Activated CD8-positive, alpha-beta memory T cell treated with anti-CD3 and anti-CD28 coated beads, Interleukin-2, amount 10 ng/mL, durations not matched to agents 7 days and 5 days (primary cell): ENCODE measurements at places on chromosomes 5 and 9. TPM values are rescaled to one million over a fixed set of nuclear protein-coding genes. Genes with fewer than 3 reads are reported as not detected.

DNA sequence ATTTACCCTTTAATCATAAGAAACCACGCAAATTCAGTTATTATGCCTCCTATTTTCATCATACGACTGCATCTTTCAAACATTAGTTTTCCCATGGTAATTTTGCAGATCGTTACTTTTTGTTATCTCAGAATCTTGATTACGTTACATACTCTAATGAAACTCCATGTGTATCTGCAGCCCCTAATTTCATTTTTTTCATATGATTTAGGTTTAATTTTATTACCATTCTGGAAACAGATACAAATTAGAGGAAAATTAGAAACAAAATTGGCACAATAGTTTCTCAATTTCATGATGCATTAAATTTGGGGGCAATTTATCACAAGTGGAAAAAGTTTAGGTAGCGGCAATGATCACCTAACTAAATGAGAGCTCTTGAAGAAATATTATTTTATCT, 52.3 kb downstream of the C9orf153 start:
- H3K4me1 ChIP-seq: peaks cover 1% of the 10 kb centered on the region
- no peak for DNase-seq
- H3K36me3 ChIP-seq: no peaks in the 10 kb centered on the region

DNA sequence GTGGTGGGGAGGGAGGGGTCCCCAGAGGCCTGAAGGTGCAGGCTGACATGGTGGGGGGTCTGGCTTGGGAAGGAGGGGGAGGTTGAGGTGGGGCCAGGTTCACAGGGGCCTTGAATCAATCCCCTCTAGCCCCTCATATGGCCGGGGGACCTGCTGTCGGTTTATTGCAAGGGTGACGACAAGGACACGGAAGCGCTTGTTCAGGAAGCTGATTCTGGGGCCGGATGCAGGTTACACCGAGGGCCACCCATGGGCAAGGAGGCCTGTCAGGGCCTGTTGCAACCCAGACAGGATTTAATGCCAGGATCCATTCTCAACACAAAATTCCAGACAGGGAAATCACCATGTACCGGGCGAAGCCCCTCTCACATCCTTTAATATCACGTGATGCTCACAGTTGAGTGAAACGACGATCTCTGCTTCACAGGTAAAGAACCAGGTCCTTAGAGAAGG, 41.6 kb upstream of the SYNPO start:
- no peaks in the 10 kb centered on the region for H3K4me1 ChIP-seq
- no peak overlapping the region for H3K27ac ChIP-seq
- DNase-seq: no peak

DNA sequence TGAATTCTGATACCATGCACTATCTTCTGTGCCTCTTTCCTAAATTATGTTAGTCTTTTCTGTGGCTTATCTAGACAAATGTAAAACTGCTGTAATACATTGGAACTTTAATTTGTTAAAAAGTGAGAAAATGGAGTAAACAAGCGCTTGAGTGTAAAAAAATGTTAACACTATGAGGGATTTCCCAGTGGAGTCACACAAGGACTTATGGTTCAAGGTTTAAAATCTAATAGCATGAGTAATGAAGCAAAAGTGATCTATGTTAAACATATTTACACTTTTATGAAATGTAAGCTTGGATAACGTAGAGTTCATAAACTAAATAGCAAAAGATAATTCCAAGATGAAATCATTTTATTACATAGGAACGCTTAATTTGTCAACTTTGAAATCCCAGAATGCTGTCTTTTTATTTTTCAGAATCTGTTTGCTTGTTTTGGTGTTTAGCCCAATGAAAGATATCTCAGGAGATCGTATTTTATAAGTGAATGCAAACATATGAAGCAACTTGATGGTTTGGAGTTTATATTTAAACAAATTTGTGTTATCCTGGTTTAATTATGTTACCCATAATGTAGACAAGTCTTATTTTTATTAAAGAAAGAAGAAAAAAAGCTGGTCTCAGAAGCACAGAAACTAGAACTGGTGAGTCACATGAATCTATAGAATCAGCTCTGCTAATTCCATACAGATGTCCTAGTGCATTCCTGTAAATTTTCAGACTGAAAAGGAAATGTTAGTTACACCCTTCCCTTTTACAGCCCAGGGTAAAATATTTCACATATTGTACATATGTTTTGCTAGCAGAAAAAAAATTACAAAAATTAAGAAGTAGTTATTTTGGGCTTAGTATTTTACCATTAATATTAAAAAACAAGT, 34.2 kb upstream of the FBN2 start:
- H3K4me1 ChIP-seq: no peaks in the 10 kb centered on the region
- H3K4me3 ChIP-seq: no peak overlapping the region
- H3K27me3 ChIP-seq: no peaks in the 10 kb centered on the region
- DNase-seq: no peak

DNA sequence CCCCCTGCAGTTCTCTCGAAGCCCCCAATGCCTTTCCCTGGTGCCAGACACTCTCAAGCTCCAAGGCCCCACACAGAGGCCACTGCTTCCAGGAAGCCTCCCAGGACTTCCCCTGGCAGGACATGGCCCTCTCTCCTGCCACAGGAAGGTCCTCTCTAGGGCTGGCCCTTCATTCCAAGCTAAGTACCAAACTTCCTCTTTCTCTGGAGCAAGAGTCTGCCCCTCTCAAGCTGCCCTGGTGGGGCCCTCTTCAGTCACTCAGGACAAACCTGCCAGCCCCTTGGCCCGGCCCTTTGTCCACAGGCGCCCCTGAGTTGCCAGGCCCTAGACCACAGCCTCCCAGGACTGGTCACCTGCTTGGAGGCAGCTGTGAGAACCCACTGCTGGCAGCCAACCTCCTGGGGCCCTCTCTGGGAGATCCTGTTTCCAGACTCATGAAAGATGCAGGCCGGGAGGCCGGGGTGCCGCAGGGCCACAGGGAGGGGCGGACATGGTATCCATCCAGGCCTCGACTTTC, 6.6 kb downstream of the NINJ1 start:
- no peak for DNase-seq
- peaks cover 8% of the 10 kb centered on the region for H3K36me3 ChIP-seq
- no peak overlapping the region for H3K4me3 ChIP-seq
- peak overlapping the region; percentile 90 for H3K27ac ChIP-seq
- H3K27me3 ChIP-seq: no peaks in the 10 kb centered on the region

DNA sequence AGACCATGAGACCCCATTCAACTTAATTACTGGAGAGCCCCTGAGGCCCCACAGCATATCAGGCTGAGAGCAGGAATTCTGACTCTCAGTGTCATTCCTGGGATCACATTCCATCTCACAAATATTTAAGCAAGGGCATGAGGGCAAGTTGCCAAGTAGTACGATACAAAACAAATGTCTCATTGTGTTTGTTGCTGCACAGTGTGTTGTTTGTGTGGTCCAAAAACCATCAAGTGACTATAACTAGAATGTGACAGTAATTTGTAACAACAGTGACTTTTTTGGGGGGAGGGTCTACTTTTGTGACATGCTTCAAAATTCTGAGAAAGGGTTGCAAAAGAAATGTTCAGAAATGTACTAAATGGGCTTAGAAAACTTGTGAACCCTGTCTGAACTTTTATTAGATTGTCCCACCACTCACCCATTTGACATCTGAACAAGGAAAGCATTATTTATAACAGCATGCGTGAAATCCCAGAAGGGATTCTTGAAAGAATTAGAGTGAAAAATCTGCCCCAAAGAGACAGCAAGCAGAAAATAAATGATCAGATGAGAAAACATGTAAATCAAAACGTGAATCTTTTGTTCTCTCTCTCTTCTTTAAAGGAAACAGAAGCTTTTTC, 347.0 kb downstream of the NTRK2 start:
- no peaks in the 10 kb centered on the region for H3K27me3 ChIP-seq
- H3K36me3 ChIP-seq: no peaks in the 10 kb centered on the region
- H3K4me1 ChIP-seq: no peaks in the 10 kb centered on the region

DNA sequence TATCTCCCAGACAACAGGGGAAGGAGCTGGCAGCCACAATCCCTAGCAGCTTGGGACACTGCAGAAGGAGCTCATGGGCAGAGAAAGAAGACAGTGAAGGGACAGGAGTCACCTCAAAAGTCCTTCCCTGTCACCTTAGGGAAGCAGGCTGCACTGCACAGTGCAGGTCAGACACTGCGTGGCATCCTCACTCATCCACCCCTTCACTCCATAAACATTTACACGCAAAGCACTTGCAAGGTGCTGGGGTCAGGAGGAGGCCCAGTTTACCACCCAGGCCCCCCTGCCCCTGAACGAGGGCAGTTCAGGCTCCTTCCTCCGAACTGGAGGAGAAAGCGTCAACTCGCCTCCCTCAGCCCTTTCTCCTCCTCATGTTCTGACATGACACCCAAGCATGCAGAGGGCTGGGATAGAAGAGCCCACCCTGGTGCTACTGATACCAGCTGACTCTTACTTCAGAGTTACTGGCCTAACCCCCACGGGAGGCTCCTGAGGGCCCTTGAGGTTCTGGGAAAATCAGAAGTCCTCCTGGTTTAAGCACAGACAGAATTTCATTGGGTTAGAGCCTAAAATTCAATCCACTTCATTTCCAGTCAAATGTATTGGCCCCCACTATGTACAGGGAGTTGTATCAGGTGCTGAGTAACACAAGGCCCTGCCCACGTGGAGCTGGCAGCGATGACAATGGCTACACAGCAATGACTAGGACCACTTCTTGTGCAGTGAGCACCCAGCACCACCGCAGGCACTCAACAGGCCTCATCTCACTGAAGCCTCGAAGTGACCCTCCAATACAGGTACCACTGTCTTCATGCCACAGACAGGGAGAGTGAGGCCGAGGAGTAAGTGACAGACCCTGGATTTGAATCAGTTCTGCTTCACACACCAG, 70.4 kb downstream of the RAPGEF1 start:
- peak; percentile 61 for DNase-seq
- H3K27me3 ChIP-seq: no peaks in the 10 kb centered on the region
- H3K27ac ChIP-seq: peak overlapping the region; percentile 99

- no peaks in the 10 kb centered on the region for H3K27me3 ChIP-seq
- H3K4me1 ChIP-seq: peaks cover 14% of the 10 kb centered on the region
Measured at GRCh38 chr9:126462617-126463016, 136.0 kb downstream of the MVB12B start.

The SARDH gene
- total RNA-seq: 0.38 TPM

The PTGES2 gene
- total RNA-seq: 51.0 TPM

The CCDC192 gene
- not detected for total RNA-seq

The TMOD1 gene
- total RNA-seq: 0.88 TPM

The OR1Q1 gene
- total RNA-seq: 0.40 TPM

The DNAI1 gene
- not detected for total RNA-seq
